ENCODE measurements at places on chromosomes 6 and 20. TPM values are rescaled to one million over a fixed set of nuclear protein-coding genes. Genes with fewer than 3 reads are reported as not detected.

Gene CDH4
- 7.8 TPM for total RNA-seq

Gene TTK
- 22.0 TPM for total RNA-seq

Gene LY6G6F
- not detected for total RNA-seq

Gene VSTM2L
- total RNA-seq, result 7.4 TPM

Gene FAM217A
- total RNA-seq, result not detected

Gene ADGRF4
- total RNA-seq, result 8.7 TPM

Gene PTK6
- total RNA-seq, result 2.7 TPM

Gene CRIP3
- total RNA-seq, result 0.66 TPM

Gene NT5E
- 20.4 TPM for total RNA-seq

Gene C6orf132
- total RNA-seq, result 1.3 TPM

Gene PNLDC1
- total RNA-seq, result not detected

Gene PHACTR1
- total RNA-seq, result not detected

Gene AMD1
- total RNA-seq, result 145 TPM

Gene ISM1
- total RNA-seq, result 0.34 TPM

Gene DAAM2
- not detected for total RNA-seq

Gene THBD
- 35.3 TPM for total RNA-seq

Gene KCNQ5
- 1.7 TPM for total RNA-seq

Gene STK4
- 10.0 TPM for total RNA-seq

Gene CST5
- not detected for total RNA-seq

Gene BFSP1
- 6.0 TPM for total RNA-seq

Gene BMP7
- 0.35 TPM for total RNA-seq

Gene RIPPLY2
- 0.84 TPM for total RNA-seq

Gene COL20A1
- total RNA-seq, result 1.8 TPM

Gene WFDC12
- total RNA-seq, result not detected

Gene BPIFA1
- not detected for total RNA-seq
